ENCODE measurements at places on chromosomes 16 and 17.

GRCh38 chr17:44241106-44241624, 21.7 kb upstream of the UBTF start:
- DNase-seq = no peak

DNA sequence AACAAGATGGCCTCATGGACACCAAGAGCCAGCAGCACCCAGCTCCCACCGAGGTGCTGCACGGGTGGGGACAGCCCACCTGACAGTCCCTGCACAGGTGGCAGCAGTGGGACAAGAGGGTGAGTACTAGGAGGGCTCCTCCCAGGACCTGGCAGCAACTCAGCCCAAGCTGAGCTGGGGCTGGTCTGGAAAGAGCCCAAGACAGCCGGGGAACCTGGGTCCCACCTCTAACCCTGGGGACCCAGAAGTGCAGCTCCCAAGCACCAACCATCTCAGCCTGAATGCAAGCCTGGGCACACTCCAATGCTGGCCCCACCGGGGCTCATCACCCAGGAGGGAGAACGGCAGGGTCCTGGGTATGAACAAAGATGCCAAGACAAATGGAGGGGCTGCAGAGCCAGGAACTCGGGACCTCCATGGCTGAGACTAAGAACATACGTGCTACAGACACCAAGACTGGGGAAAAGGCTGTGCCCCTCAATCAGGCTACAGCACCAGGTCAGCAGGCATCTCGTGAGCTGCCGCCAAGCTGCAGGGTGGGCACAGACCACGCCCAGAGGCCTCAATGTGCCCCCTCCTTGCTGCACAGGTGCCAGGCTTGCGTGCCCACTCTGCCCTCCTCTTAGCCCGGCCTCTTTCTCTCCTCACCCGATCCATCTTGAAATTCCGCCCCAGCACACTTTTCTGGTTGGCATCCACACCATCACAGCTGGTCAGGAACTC, 37.5 kb upstream of the GSG1L start:
- no peak for DNase-seq

- DNase-seq = no peak
Observed at GRCh38 chr17:22703204-22703603, 1010.9 kb downstream of the KCNJ18 start.

- DNase-seq = no peak
Observed at GRCh38 chr16:82264756-82265155, 94.7 kb upstream of the MPHOSPH6 start.

GRCh38 chr16:81558077-81558443, 113.5 kb downstream of the CMIP start:
- no peak for DNase-seq

GRCh38 chr16:71811261-71811803, 2.7 kb upstream of the AP1G1 start:
- DNase-seq = no peak

DNA sequence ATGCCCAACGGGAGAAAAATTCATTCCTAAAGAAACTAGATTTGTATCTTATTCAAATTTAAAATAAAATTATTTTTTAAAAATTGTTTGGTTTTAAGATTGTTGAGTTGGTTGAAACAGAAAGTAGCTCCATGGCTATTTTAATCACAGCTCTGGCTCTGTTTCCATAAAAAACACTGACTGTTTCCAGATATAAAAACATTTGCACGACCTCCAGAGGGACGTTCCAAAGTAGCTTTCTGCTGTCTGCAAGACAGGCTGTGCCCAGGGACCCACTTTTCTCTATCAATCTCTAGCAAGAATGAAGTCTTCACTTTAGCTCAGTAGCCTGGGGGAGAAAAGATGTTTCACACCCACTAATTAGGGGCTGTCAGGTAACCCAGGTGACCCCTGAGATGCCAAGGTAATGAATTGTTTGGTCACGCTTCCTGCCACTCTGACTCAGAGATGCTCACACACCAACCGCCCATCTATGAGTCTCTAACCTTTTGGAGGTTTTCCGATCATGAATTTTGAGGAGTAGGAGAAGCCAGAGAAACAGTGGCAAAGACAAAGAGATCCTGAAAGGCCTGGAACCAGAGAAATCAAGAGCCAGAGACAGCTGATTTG, 220.1 kb upstream of the SOX9 start:
- DNase-seq = no peak

GRCh38 chr17:36107660-36108059, 4.0 kb downstream of the CCL4 start:
- no peak for DNase-seq

DNA sequence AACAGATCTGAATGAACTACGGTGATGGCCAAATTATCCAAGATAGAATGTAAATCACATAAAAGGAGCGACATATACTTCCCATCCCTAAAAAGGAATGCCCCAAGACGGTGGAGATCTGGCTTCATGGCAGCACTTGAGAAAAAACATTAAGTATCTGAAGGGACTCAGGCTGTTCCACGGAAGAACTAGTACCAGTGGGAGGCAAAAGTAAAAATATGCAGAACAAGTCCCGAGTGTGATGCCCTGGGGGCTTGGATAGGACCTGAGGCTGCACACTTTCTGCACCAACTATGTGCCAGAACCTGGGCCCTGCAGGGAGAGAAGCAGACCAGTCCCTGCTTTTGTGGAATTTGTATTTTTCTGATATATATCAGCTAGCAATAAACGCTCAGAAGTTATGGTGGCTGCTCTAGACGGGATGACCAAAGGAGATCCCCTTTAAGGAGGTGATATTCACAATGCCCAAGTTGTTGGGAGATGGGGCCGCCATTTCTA, 539 bp upstream of the CKLF start:
- DNase-seq = no peak

- no peak for DNase-seq
Observed at GRCh38 chr17:46742565-46743270, 75.8 kb downstream of the WNT3 start.

DNA sequence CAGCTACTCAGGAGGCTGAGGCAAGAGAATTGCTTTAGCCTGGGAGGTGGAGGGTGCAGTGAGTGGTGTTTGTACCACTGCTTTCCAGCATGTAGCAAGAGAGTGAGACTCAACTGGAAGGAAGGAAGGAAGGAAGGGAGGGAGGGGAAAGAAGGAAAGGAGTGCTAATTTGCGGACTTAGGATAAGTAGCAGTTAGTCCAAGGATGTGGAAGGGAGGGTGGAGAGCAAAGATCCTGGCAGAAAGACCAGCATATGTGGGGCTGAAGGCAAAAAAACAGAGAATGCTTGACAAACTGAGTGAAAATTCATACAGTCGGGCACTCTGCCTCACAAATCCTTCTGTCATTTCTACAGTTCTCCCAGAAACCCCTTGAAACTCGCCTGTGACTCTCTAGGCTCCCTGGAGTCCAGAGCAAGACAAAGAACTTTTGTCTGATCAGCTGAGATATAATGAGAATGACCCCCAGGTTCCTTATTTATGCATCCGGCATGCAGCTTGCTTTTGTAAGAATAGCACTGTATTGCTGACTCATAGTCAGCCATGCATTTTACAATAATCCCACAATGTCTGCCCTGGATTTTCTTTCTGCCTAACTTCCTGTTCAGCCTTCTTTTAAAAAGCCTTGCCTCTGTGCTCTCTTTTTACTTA, 31.5 kb downstream of the CDK5RAP3 start:
- DNase-seq = no peak

- DNase-seq = no peak
Observed at GRCh38 chr17:77542011-77542410, 401.2 kb downstream of the SEC14L1 start.

DNA sequence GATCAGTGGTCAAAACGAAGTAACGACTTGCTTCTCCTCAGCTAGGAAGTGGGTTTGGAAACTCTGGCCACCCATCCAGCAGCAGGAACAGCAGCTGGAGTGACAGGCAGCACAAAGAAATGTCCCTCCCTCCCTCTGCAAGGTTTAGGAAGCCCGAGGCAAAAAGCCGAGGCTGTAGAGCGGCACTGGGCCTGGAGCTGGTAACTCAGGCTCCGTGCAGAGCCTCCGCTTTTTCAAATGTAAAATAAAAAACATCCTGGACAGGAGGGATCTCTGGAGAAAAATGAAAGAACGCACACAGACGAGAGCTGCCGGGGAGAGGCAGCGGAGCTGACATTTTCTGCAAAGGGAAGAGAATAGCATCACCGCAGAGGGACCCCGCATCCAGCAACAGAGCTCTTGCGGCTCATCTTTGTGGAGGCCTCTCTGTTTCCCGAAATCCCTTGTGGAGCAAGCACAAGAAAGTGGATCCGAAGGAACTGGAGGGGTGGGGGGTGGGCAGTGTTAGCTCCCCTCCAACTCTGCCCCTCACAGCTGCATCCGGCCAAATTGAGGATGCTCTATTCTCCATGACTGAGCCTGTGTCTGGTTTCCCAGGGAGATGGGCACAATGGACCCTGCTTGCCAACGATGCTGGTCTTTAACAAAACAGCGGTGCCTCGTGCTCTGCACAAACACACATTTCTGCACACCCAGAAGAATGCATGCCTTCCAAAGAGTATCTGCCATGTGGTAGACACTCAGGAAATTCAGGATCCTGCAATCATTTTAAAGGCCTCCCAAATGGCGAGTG, 335.5 kb upstream of the ZFHX3 start:
- no peak for DNase-seq

DNA sequence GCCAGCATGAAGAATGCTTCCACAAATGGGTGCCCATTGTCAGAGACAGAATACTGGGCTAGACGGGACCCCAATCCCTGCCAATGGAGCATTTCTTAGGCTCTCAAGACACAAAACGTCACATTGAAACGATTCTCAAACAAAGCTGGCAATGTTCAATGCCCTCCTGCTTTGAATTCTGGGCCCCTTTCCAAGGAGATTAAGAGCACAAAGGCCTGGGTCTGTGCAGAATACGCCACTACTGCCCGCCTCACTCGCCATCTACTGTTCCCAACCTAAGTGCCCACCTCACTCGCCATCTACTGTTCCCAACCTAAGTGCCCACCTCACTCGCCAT, 9.7 kb downstream of the CFAP20 start:
- no peak for DNase-seq

DNA sequence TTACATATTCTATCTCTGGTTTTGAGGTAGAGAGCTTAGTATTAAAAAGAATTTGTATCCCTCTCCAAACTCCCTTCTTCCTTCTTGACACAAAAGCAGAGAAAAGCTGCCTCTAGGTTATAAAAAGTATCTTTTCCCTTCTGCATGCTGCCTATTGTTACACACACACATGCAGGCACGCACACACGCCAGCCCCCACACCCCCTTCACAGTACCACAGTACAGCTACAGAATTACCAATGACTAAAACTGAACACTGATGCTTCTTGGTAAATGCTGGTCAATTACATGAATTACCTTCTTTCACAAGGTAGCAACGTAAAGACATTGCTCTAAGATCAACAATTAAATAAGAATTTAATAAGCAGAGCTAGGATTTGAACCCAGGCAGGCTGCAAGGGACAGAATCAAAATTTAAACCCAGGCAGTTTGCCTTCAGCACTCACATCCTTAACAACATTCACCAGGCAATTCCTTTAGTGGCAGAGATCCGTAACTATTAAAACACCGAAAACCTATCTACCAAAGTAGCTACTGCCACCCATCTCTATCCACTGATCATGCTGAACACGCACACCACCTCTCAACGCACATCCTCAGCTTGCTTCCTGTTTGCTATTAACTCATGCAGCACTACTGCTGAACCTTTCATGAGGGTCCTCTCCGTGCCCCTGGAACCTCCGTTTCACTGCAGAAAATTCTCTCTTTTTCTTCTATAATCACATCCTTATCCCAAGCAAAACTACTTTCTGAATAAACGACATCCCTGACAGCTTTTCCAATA, 37.8 kb downstream of the YWHAE start:
- no peak for DNase-seq

- no peak for DNase-seq
Observed at GRCh38 chr17:68834328-68834836, 120.8 kb downstream of the ABCA8 start.

- no peak for DNase-seq
Observed at GRCh38 chr17:7413346-7413985, 5.8 kb downstream of the NLGN2 start.

- no peak for DNase-seq
Observed at GRCh38 chr17:31494259-31495021, 103.0 kb downstream of the RAB11FIP4 start.

DNA sequence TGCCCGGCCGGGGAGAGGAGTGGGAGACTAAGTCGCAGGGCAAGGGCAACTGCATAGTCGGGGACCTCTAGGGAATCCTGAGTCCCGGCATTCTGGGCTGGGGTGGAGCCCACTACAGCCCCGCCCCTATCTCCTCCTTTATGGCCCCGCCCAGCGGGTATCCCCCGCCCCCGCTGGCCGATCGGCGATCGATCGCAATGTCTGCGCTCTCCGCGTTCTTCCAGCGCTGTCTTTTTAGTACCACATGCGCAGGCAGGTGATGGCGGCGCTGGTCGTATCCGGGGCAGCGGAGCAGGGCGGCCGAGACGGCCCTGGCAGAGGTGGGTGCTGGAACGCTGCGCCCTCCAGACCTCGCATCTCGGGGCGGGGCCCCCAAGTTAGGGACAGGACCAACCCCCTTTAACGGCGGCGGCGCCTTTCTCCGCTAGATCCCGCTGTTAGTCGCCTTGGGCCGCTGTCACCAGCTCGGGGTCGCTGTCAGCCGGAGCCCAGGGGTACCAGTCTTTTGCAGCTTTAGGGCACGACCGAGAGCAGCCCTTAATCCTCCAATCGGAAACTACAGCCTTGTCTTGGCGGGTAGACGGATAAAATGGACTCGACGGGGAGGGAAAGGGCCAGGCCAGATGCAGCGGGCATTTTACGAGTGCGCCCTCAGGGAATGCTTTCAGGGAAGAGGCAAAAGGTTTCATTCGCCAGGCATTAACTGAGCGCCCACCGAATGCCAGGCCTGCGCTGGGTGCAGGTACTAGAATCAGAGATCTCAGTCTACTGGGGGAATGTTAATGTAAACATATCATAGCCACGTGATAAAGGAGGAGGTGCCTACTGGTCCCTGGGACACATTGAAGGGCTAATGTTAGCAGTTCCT, at the start of gene DPH1:
Gene DPH1, plus strand, starts transcription at position 243 of the 868 bp plus-strand sequence. Its CDS starts 17 bp downstream, at position 260.
- peak; percentile 89 for DNase-seq

DNA sequence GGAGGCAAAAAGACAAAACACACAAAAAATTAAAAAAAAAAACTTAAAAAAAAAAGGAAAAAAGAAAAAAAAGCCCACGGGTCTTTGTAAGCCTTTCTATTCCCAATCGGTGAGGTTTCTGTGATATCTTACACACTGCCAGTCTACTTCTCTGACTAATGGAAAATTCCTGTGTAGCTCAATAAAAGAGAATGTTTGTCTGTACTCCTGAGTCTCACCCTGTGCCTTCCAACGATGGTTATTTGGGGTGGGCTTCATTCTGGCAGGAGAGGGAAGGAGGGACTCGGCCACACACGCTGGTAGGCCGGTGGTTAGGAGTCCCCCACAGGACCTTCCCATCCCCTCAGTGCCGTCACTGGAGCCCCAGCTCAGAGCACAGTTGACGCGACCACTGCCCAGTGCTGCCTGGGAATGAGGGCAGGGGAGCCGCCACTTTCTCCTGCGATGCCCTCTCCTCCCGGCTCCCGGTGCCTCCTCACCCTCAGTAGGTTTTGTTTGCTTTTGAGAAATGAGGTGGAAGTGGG, 68.0 kb downstream of the AMFR start:
- no peak for DNase-seq

DNA sequence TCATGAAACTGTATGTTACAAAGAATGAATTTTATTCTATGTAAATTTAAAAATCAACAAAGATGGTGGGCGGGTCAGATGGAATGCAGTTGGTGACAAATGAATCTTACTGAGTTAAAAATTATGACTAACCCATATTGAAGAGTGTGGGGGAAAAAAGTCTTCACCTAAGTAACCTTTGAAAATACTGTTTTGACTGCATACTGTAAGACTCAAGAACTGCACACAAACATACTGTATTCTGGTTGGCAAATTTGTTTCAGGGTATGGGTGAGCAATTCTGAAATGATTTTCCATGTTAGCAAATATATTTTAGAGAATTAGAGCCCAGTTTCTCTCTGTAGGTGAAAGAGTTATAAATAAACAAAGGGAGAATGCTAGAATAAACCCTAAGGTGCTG, 153.7 kb upstream of the KCNJ18 start:
- DNase-seq = no peak

- DNase-seq = no peak
Observed at GRCh38 chr16:49018259-49018931, 263.2 kb downstream of the CBLN1 start.

Measured in uterus (tissue), 4 donors.